NCI-H1694 (cell line): ENCODE measurements at places on chromosomes 13 and 19.

GRCh38 chr19:16338470-16339360, 14.1 kb downstream of the KLF2 start:
- no peak for DNase-seq

DNA sequence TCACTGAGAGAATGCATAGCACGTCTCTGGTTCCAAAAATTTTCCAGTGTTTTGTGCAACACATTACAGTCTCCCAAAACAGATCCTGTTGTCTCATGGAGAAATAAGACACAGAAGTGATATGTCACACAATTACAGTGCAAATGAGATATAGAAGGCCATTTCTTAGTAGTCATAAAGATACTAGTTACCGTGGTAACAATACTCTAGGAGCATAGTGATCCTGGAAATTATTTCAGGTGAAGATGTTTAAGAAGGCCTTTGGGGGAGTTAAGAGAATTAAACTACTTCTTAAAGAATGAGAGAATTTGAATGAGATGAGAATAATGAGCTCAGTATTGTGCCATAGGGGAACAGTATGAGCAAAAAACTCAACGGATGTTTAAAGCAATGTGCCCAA, 628.0 kb upstream of the MIR17HG start:
- no peak for DNase-seq

GRCh38 chr13:106241974-106242953, 293.2 kb downstream of the EFNB2 start:
- no peak for DNase-seq

DNA sequence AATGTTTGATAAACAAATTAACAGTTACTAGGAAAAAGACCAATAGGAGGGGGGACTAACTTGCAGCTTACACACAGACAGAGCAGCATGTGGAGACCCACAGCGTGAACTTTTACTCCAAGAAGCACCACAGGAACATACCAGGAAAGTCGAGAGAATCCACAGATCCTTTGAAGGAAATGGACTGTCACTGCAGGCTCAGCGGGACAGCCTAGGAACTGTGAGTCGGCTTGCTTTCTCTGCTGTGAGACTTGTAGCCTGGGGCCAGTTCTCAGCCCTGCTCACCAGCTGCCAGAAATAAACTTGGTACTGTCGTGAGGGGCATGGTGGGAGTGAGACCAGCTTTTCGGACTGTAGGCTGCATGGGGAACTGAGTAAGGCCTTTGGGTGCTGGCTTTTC, 1211.5 kb downstream of the PCDH17 start:
- no peak for DNase-seq

DNA sequence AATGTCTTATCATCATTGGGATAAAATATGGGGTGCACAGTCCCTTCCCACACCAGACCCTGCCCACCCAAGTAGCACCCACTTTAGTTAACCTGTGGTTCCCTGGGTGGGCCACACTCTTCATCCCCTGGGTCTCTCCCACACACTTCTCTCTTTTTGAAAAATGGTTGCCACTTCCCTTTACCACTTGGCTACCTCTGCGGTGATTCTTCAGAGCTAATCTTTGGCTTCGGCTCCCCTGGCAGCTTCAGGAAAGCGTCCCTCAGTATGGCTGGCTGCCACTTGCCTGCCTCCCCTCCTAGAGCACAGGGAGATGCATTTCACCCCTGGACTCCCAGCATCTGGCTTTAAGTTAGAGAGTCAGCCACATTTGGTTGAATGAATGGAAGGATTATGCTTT, 18.2 kb downstream of the CCNA1 start:
- no peak for DNase-seq

- no peak for DNase-seq
These were observed 70.7 kb upstream of the ANKRD10 start for GRCh38 chr13:110985541-110985940.

GRCh38 chr13:112637017-112637801, 49.3 kb upstream of the TUBGCP3 start:
- no peak for DNase-seq

- DNase-seq = no peak
These were observed 158.7 kb downstream of the SLC7A1 start for GRCh38 chr13:29436721-29437280.

- peak; percentile 37 for DNase-seq
These were observed 8.7 kb upstream of the INSL3 start for GRCh38 chr19:17829855-17830566.

DNA sequence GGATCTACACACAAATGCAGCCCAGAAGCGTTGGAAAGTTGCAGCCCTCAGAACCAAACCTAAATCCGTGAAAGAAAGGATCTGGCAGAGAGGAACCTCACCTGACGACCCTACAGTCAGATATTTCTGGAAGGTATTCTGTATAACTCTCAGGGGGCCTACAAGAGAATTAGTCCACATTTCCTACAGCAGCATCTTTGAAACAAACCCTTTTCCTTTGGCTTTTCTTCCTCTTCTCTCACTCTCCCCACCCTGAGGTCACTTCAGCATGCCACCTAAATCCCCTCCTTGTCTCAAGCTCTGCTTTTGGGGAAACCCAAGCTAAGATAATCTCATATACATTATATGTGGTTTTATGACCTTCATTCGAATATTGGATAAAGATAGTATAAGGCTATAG, 719.0 kb upstream of the MIR17HG start:
- no peak for DNase-seq
